ENCODE measurements at places on chromosomes 6 and 20.

DNA sequence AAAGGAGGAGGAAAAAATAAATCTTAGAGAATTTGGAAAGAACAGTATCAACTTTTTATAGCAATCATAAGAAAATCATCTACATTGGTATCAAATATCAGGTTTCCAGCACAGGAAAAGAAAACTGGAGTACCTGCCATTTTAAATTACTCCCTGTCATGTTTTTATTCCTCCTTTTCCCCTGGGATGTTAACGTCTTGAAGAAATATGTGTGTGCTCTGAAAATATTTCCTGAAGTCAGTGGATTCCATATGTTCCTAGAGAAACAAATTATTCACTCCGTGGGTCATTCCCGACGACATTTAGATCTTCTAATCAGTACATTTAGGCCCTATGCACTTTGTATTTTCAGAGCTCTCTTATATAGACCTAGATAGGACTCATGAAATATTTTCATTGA is 42.0 kb upstream of the RSPO3 start:
- DNase-seq, result no peak

DNA sequence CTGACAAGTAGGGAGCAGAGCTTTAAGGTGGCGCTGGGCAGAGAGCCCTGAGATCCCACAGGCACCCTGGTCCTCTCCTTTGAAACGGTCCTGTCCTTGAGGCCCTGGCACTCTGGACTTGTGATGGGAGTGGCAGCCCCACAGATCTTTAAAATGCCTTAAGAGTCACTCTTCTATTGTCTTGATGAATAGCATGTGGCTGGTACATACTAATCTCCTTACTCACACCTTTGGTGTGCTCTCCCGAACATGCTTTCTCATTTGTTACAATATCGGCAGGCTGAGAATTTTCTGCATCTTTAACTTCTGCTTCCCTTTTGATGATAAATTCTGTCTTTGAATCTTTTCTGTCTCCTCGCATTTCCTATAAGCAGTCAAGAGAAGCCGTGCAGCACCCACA is 333.8 kb downstream of the TFAP2A start:
- no peak for DNase-seq

- no peak for DNase-seq
Observed at GRCh38 chr6:2116496-2116895, 128.9 kb downstream of the GMDS start.

DNA sequence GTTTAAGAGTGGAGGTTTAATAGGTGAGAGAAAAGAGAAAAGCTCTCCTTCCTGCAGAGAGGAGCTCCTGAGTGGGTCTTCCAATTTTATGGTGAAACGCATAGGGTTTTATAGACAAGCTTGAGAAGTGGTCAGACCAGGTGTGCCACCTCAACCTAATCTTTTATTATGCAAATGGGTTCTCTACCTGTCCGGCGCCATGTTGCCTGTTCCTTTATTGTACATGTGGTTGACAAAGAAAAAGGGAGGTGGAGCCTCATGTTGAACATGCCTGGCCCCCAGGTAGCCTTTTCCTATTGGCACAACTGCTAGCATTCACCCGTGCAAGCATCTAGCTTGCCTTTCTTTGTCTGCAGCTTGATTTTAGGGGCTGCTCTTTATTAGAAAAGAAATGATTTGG is 115.9 kb upstream of the F13A1 start:
- no peak for DNase-seq

- DNase-seq, result no peak
Observed at GRCh38 chr20:31576751-31577150, 28.3 kb upstream of the ID1 start.

DNA sequence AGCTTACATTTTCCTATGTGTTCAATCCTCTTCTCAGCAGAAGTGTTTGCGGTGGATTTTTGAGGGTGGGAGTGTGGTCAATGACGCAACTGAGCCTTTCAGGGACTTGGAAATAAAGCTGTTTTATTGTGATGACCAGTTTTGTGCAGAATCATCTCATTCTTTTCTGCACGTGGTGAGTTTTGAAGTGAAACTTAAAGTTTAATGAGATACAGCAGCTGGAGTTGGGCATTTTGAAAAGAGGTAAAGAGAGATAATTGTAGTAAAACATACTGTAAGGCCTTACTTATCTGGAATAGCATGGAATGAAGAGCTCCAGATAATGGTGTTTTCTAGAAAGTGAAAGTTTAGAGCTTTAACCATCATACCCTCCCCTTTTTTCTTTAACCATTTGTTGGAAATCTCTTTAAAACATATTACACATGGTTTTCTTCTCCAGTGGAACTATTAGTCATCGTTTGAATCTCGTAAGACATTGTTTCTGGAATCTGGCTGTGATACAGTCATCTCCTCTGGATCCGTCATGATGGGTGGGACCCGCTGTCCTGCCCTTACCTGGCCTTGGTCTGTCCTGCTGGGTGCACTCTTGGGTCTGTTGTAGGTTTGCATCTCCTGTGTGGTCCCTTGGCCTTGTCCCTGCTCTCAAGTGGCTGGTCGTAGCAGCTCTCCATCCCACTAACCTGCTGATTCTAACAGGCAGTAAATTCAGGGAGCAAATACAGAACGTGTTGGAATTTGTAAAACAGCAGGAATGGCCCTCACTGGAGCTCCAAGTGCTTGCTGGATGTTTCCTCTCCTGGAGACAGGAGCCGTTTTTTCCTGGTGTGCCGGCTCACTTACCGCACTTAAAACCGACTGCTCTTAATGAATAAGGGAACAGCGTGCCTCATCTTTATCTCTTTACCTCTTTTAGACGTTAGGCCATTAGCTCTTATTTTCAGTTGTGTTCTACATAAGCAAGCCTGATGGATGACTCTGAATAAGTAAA is 29.8 kb downstream of the UST start:
- DNase-seq, result no peak

DNA sequence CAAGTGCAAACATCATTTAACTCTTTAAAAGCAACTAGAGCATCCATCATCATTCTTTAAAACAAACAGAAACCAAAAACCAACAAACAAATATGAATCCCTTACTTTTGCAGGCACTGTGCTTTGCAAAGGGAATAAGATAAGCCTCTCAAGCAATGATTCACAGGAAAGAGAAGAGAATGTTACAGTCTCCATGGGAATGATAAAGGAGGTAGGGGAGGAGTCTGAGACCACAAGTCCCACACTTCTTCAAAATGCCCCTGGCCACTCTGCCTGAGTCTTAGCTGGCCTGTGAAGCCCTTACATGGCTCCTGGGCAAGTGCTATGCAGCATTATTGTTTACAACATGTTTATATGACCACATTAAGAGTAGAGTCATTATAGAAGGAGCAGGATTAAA is 257.7 kb upstream of the MARCKS start:
- no peak for DNase-seq

- no peak for DNase-seq
Observed at GRCh38 chr6:93433592-93433991, 14.2 kb upstream of the EPHA7 start.

GRCh38 chr6:157065366-157065765 is 258.0 kb downstream of the TMEM242 start:
- DNase-seq, result no peak

DNA sequence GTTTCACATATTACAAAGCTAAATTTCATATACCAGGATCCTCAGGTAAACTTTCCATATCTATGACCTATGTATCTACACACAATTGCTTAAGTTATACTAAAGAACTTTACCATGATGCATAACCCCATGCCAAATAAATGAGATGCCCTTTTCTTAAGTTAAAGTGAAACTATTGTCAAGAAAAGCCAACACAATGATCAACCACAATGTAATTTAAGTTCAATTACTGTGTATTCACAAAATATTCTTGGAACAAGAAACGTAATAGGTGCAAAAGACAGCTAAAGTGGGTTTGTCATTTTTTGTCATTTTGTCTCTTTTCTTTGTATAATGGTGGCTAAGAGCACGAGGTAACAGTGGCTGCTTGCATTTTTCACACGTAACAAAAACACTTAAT is 158.0 kb upstream of the SHLD1 start:
- no peak for DNase-seq

DNA sequence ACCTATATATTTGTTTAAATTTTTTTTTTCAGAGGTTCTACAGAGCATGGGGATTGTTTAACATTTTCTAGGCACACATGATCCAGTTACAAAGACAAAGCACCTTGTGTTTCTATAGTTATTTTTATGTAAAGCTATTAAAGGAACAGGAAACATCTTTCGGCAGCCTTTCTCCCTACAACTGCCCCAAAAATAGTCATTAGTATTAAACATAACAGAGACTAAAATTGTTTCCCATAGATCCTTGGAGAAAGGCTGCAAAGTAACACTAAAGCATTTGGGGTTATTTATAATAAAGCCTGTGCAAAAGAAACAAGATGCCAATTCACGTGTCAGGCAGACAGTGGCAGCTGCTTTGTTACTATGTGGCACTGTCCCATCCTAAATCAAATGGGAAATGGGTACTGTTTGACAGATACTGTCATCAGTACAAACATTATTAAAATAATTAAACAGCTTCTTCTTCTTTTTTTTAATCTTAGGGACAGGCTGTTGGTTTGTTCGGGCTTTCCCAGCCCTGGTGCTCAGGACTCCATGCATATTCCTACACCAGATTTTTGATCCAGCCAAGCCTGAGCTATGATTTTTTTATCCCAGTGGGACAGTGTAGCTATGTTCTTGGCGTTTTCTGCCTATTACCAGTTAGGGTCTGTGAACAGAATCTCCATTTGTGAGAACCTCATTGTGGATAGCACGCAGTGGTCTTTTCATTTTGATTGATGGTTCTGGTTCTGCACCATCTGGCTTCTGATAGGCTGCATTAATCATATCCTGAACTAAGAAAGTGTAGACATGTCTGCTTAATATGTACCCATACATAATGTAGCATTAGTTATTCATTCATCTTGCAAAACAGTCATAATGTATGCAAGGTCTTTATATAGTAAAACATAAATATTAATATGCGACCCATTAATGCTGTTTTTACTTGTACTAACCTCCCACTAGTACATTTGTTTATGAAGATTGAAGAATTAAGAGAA is 460.4 kb upstream of the SOX4 start:
- DNase-seq, result no peak

GRCh38 chr20:58668901-58669286 is 17.8 kb downstream of the STX16 start:
- DNase-seq, result no peak

GRCh38 chr6:131164506-131164905 is 29.2 kb downstream of the AKAP7 start:
- DNase-seq, result no peak

- no peak for DNase-seq
Observed at GRCh38 chr20:47989957-47990356, 204.7 kb upstream of the SULF2 start.

- DNase-seq, result no peak
Observed at GRCh38 chr6:1619673-1620503, 10.2 kb downstream of the FOXC1 start.

DNA sequence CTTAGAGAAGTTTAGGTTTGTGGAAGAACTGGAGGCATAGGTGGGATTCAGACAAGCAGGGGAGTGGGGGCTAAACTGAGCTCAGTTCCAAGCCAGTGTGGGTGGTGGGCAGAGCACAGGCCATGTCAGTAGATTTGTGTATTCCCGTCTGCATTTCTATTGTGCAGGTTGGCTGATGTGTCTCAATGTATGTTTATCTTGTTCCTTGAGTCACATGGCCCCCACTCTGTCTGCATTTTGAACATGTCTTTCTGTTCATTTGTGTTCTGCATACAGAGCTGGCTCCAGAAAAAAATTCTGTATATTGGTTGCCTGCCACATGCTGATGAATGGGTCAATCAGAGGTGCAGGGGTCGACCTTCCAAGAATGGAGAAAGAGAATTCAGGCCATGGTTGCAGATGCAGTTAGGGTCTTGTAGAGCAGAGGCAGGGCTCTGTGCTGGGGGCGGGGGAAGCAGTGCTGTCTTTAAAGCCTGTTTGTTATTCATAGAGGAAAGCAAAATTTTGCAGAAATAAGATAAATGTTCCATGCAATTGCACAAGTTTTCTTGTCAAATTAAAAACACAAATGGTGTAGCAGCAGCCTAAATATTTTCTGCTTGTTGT is 166.7 kb downstream of the CDH26 start:
- no peak for DNase-seq

- no peak for DNase-seq
Observed at GRCh38 chr6:154491567-154492470, 18.7 kb downstream of the CNKSR3 start.

DNA sequence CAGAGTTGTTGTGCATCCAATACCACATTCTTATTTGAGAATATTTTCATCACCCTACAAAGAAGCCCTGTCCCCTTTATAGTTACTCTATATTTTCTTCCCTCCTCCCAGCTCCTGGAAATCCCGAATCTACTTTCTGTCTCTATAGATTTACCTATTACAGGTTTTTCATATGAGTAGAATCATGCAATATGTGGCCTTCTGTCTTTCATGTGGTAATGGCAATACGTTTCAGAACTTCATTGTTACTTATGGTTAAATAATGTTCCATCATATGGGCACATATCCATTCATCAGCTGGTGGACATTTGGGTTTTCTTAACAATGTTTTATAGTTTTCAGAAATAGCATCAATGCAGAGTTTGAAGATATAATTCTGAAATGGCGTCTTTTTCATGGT is 17.1 kb downstream of the GINS1 start:
- DNase-seq, result no peak

- DNase-seq, result peak; percentile 27
Observed at GRCh38 chr20:25584905-25585704, at the start of gene NINL. TSS of gene NINL (minus strand) at chr20:25585531. CDS start at chr20:25526587, 58,944 bp downstream.

- peak; percentile 81 for DNase-seq
Observed at GRCh38 chr6:162442687-162443086, 284.9 kb downstream of the PRKN start.

- no peak for DNase-seq
Observed at GRCh38 chr6:90364286-90364685, 67.6 kb upstream of the BACH2 start.

GRCh38 chr20:3647473-3647872 is 15.7 kb downstream of the GFRA4 start:
- DNase-seq, result no peak

- DNase-seq, result no peak
Observed at GRCh38 chr20:12623870-12624269, 384.9 kb upstream of the SPTLC3 start.

- DNase-seq, result no peak
Observed at GRCh38 chr6:37438930-37439329, 5.9 kb downstream of the CMTR1 start.

DNA sequence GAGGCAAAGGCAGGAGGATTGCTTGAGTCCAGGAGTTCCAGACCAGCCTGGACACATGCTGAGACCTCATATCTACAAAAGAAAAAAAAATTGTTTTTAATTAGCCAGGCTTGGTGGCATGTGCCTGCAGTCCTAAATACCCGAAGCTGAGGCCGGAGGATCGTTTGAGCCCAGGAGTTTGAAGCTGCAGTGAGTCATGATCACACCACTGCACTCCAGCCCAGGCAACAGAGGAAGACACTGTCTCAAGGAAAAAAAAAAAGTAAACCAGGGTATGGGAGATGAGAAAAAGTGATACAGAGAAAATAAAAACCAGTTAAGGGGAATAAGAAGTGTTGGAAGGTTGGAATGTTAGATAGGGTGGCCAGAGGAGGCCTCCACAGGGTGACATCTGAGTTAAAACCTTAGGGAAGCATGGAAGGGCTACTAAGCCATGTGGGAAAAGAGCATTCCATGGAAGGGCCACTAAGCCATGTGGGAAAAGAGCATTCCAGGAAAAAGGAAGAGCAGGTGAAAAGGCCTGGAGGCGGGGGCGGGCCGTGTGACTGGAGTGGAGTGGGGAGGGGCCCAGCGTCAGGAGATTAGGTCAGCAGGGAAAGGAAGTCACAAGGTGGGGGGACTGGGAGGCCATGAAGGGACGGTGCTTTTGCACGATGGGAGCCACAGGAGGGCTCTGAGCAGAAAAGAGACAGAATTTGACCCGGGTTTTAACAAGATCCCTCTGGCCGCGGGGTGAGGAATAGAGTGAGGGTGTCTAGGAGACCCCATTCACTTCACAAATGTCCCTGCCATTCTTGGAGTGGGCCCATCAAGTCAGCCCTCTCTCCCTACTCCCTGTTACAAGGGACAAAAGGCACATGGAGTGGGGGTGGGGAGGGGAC is 18.3 kb downstream of the CPNE5 start:
- DNase-seq, result no peak

Data from head of caudate nucleus (tissue), 42 donors.